NCI-H1092 treated with DMSO at 0.1 percent for 48 hours (cell line): ENCODE measurements at places on chromosomes 6 and 20.

- DNase-seq: no peak
Measured at GRCh38 chr6:152571089-152571488, 66.1 kb downstream of the SYNE1 start.

GRCh38 chr20:62158088-62158400, 14.5 kb downstream of the SS18L1 start:
- DNase-seq: no peak

DNA sequence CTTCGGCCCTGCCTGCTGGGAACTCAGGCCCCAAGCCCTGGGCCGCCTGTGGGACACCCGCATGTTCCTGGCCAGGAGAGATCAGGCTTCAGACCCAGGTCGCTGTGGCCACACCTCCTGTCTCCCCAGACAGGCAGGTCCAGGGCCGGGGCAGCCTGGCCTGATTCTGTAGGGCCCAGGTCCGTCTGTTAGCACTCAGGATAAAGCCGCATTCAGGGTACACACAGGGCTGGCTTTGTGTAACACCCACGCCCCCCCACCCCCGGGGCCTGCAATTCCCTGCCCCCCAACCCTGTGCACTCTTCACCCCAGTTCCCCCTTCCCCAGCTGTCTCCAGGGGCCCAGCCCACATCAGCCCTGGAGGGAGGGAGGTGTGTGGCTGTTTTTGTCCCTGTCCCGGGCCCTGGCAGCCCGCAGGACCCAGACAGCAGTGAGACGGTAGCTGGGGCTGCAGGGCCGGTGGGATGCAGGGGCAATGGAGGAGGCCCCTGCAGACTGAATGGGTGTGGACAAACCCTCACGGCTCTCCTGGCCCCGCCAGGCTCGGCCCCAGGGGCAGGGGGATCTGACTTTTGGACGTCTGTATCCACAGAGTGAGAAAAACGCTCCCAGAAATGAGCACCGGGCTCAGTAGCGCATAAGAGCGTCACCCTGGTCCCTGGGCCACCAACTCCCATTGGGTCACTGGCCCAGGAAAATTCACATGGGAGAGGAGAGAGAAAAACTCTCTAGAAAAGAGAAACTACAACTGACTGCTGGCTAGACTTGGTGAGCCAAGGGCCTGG, 42.4 kb upstream of the ZBP1 start:
- DNase-seq: no peak

- DNase-seq: no peak
Measured at GRCh38 chr6:23305325-23305943, 736.1 kb downstream of the HDGFL1 start.

DNA sequence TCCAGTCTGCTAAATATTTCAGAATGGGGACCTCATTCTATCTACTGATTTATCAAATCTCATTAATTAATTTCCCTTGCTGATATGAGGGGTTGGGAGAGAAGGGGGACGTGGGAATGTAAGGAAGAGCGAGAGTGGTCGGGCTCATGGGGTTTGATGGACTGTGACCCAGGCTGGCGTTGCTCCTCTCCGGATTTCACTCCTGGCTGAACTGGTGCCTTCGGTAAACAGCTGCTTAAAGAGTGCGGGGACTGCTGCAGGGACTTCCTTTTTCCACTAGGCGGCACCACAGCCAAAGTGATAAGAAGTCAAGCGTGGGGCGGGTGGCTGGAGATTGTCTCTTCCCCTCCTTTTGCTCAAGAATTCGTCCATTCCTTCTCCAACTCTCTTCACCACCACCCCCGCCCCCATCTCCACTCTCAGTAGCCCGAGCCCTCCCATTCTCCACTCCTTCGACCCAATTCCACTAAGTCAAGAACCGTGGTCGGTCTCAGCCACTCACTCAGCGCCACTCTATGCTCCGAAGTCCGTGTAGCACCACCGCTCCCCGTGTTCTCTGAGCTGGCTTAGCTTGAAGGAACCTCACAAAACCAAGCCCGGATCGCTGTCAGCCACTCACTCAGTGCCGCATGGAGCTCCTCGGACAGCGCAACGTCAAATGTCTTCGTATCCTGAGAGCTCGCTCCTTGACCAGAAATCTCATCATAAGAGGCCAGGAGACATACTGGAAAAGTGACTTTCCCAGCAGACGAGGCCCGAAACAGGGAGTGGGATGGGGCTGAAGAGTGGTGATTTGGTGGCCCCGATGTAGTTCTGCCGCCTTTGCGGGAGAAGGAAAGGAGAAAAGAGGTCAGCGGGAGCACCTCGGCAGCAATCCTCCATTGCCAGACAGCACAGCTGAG, 9.7 kb downstream of the TRIM31 start:
- DNase-seq: peak; percentile 46

DNA sequence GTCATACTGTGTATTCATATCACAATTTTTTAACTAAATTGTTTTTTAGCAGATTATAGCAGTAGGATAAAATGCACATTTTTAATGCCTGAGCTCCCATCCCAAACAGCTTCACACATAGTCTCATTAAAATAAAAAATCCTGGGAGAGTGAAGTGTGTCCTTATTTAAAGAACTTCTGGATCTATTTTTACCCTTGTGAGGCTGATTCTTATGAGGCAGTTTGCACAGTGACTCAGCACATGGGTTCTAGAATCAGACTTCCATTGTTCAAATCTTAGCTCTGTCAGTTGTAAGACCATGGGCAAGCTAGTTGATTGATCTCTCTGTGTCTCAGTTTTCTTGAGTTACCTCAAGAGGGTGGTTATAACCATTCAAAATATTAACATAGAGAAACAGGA, 72.3 kb downstream of the MACROD2 start:
- DNase-seq: no peak

- DNase-seq: no peak
Measured at GRCh38 chr20:34689486-34689885, 12.6 kb upstream of the PIGU start.

GRCh38 chr6:44062771-44063560, 64.3 kb downstream of the MRPL14 start:
- no peak for DNase-seq
